Umbilical cord (tissue), 2 donors: ENCODE measurements at places on chromosomes 16 and 17.
A peak's percentile ranks its signal among the peaks of the same experiment; 100 is the strongest.

DNA sequence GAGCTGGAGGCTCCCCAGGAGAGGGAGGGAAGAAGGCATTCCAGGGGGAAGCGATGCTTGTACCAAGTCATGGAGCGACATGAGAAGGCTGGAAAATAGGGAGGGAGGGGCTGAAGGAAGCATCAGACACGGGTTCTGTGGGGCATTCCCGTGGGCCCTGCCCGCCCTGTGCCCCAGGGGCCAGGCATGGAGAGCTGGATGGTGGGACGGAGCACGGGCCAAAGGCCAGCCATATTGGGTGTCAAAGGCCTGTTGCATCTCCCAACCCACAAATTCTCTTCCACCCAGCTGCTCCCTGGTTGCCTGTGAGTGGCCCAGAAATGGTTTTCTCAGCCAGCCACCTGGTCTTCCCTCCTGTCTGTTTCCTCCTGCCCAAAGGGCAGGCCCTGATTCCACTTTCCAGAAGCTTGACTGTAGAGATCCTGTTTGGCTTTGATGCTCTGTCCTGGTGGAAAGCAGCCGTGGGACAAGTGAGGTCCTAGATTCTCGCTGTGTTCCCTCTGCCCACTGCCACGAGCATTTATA, 3.2 kb downstream of the CDR2L start:
- DNase-seq: no peak

GRCh38 chr16:68088130-68088972, 3.2 kb downstream of the NFATC3 start:
- DNase-seq: no peak

DNA sequence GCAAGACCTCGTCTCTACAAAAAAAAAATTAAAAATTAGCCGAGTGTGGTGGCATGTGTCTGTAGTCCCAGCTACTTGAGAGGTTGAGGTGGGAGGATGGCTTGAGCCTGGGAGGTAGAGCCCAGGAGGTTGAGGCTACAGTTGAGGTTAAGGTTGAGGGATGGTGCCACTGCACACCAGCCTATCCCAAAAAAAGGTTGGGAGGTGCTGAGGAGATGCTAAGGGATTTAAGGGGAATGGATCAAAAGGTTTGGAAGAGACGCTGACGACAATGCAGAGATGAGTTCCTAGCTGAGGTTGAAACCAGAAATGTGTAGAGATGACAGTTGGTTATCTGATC, 4.7 kb upstream of the NSMCE1 start:
- no peak for DNase-seq

DNA sequence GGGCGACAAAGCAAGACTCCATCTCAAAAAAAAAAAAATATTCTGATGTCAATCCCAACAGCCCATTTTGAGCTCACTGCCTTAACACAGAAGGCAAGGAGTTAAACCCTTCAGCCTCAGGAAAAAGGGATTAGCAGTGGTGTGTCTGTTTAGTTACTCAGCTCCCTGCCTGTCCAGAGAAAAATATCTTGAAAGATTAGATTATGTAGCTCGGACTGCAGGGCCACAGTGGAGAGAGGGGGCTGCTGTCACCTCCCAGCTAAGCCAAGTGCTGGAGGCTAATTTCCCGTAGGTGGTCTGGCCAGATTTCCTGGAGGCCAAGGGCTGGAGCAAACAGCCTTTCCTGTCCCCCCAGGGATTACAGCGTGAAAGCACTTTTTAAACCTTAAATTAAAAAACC, 50.3 kb downstream of the C16orf95 start:
- peak; percentile 61 for DNase-seq

GRCh38 chr17:72176516-72176851, 55.7 kb downstream of the SOX9 start:
- DNase-seq: no peak

DNA sequence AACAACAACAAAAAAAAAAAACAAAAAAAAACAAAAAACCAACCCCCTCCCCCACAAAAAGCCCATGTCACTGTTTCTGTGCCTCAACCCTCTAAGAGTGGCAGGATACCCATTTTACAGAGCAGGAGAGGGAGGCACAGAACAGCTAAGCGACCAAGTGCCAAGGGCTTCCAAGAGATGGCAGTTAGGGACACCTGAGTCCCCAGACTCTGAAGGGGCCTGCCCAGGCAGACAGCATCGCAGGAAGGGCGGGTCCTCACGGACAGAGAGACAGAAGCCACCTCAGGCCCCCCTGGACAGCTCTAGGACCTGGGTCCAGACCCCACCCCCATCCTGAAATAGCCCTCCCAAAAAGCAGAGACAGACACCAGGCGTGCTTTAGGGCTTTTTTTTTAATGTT, 21.6 kb upstream of the CPSF4L start:
- no peak for DNase-seq

GRCh38 chr16:10093576-10093975, 88.7 kb downstream of the GRIN2A start:
- DNase-seq: no peak

- no peak for DNase-seq
Observed at GRCh38 chr17:12078791-12079190, 58.1 kb downstream of the MAP2K4 start.

GRCh38 chr17:44952946-44953475, 5.4 kb upstream of the KIF18B start:
- no peak for DNase-seq

DNA sequence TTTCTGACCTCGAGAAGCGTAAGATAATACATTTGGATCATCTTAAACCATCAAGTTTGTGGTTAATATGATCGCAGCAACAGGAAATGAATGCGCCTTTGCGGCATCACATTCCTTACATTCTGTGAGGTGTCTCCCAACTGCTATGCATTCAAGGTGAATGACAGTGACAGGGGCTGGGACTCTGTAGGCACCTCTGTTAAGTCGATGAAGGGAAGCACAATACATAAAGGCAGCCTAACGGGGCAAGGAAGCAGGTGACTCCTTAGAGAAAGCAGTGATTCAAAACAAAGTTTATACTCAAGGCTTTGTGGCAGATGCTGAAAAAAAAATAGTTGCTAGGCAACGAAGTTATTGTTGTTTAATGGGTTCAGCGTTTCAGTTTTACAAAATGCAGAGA, 21.6 kb upstream of the EVPL start:
- no peak for DNase-seq
